ENCODE measurements at places on chromosomes 1 and 21.

DNA sequence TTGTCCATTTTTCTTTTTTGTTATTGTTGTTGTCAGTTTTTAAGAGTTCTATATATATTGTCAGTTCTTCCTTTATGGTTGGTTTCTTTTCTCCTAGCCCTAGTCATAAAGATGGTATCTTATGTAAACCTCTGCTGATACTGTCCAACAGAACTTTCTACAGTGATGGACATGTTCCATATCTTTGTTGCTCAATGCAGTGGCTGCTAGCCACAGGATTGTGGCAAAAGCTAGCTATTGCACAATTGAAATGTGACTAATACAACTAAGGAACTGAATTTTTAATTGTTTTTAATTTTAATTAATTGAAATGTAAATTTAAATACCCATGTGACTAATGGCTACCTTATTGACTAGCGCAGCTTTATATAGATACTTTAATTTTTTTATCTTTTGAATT lies 411.8 kb upstream of the PTBP2 start:
- DNase-seq, result no peak

- no peak for DNase-seq
Observed at GRCh38 chr1:173459885-173460284, 17.2 kb upstream of the PRDX6 start.

DNA sequence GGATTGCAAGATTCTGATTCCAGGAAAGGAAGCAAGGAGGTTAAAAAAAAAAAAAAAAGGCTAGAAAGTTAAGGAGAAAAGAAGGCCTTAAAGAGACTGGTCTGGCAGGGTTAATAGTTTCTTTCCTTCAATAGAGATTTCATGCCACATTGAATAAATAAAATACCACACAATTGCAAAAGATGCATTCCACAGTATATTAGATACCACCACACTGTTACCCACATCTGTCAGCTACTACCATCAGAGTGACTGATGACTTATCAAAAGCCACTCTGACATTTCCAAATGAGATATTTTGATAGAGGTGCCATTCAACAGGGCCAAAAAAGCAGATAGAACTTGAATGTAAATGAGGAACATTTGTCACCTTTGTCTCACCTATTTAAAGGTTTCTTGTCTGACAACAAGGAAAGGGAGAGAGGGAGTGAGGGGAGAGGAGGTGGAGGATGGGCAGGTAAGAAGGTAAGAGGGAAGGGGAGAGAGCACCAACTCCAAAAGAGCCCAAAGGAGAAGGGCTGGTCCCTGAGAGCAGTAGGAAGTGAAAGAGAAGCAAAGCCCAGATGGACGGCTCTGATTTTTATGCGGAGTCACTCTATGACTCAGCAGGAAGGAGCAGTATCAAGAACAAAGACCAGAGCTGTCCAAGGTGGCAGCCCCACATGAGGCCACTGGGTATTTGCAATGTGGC lies 38.3 kb downstream of the LRRN2 start:
- peak; percentile 52 for DNase-seq

- no peak for DNase-seq
Observed at GRCh38 chr1:11524465-11525150, 45.7 kb downstream of the DISP3 start.

DNA sequence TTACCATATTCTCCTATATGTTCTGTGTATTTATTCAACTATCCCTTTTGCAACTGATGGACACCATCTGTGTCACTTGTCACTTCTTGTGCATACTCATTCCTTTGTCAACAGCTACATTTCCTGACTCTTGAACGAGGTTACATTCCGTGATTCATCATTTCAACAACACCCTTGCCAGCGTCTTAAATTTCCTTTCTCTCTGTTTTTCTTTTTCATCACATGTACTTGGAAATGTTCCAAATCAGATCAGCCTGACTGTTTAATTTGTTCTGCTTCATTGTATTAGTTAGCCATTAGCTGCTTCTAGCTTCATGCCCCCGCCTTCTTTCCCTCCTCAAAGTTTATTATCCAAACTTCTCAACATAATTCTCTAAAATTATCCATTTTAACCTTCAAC lies 173.0 kb downstream of the ADGRL4 start:
- DNase-seq, result no peak

GRCh38 chr1:53968125-53968513 lies 22.0 kb downstream of the LRRC42 start:
- DNase-seq, result no peak

DNA sequence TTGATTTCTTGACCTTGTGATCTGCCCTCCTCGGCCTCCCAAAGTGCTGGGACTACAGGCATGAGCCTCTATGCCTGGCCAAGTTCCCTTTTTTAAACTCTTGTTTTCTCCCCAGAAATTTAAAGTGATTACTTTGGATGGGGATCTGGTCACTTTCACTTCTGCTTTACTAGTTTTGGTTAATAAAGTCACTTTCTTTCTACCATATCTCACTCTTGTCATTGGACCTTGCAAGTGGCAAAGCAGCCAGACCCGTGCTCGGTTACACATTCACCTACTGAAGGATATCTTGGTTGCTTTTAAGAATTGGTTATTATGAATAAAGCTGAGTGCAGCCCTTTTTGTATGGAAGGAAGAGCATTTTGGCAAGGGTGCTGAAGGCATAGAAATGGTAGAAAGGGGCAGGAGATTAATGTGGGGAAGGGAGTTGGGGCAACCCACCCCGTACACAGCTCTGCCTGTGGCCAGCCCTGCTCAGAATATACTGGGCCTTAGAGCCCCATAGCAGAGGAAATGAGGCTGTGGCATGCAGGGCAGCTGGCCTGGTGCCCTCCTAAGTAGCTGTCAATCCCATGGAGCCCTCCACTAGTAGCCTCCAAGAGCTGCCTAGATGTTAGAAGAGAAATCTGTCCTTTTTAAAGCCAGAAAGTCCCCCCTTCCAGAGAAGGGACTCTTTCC lies 40.7 kb downstream of the CD2 start:
- DNase-seq, result no peak

GRCh38 chr1:46546210-46546609 lies 5.2 kb downstream of the KNCN start:
- no peak for DNase-seq

GRCh38 chr21:34557261-34557660 lies 45.3 kb upstream of the KCNE1 start:
- DNase-seq, result no peak

DNA sequence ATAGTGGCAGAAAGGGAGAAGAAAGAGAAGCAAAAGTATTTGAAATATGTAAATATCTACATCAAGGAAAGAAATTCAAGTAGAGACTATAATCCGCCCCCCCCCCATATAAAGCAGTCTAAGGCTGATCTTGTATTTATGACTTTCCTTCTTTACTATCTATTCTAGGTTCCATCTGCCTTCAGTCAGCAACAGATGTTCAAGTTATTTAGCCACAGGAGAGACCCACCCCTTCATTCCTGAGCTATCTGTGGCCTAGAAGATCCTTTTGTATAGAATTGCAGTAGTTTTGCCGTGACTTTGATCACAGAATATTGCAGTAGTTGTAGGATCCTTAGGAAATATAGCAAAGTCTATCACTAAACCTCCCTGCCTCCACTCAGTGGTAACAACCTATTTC lies 10.7 kb upstream of the BSDC1 start:
- DNase-seq, result no peak

DNA sequence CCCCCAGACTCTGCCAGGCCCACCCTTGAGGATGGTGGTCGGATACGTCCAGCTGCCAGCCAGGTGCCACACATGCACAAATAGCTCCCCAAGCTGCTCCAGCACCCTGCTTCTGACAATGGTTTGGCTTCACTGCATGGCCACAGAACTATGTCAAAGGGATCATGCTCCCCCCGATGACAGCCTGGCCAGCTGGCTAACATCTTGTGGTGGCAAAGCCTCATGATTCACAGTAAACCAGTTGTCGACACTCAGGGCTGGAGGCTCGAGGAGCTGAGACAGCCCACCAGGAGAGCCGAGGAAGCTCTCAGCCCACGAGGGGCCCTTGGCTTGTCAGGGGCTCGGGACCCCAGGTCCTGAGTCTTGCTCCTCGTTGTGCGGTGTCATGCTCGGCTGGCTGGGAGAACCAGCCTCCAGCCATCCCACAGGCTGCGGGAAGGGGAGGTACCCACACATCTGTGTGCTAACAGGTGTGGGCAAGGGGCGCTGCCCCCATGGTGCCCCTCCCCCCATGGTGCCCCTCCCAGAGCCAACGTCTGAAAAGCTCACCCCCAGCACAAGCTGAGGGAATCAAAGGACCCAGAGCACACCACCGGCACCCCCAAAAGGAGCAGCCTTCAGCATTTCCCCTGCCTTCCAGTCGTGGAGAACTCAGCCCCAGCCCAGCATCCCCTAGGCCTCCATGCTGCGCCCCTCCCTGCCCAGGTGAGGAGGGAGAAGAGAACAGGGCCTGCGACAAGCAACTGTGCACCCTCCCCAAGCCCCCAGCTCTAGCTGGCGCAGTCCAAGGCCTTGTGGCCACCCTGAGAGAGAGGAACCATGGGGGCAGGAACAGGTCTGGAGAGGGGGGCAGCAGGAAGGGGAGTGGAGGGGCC lies 41.2 kb downstream of the KIF21B start:
- no peak for DNase-seq

DNA sequence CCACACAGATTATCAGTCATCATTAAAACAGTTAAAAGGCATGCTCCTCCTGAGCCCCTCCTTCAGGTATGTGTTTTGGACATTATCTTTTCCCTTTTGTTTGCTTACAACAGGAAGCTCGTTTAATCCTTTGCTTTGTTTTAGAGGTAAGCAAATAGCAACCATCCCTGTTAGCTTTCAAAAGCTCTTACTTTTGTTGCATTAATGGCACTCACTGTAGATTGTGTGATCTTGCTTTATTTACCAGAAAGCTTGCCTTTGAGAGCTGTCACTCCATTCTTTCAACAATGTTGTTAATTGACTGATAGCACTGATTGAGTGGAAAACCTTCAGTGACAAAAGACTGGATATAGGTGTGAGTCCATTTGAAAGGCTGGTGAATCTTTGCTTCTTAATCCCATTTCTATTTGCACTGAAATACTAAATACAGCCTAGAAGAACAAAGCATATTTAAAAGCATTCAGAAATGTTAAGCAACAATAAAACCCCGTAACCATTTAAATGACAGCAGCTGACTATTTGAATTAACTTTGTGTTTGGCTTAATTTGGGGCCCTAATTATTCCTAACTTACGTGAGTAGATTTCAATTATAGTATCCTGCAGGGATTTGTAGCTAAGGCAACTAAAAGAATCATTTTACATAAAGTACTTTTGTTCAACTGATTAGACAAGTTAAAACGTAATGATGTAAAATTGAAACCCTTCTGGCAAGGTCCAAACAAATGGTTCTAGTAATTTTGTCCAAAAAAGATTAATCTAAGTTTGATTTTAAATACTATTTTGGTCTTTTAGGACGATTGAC lies 48.3 kb downstream of the ADGRL2 start:
- DNase-seq, result no peak

DNA sequence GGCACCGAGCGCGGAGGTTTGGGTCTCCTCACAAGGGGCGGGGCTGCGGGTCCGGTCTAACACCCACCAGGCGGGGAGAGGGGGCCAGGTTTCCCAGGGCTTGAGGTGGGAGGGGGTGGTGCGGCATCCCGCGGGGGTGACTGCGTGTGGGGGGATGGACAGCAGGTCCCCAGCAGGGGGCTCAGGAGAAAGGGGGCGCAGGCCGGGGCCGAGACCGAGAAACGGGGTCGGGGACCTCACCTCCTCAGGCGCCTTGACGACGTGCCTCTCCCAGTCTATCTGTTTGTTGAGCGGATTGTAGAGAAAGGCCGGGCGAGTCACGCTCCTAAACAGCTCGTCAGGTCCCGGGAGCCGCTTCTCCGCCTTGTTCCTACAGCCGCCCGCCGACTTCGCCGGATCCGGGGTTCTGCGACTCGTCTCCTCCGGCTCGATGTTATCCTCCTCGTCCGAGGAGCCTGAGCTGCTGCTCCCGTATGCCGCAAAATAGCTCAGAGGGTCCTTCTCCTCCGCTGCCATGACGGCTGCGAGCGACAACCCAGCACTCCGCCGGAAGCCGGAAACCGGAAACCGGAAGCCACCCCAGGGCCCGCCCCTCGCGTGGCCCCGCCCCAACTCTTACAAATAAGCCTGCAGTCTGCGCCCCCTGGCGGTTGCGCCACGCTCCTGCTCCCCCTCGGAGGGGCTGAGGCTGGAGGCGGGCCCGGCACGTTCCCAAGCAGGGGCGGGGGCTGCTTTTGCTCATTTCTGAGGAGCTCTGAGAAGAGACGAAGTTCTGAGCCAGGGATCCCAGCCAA lies at the start of gene C1orf52:
Gene C1orf52 (minus strand): TSS at position 545 of the 794 bp plus-strand sequence. CDS start 29 bp downstream, at position 516.
- peak; percentile 94 for DNase-seq

DNA sequence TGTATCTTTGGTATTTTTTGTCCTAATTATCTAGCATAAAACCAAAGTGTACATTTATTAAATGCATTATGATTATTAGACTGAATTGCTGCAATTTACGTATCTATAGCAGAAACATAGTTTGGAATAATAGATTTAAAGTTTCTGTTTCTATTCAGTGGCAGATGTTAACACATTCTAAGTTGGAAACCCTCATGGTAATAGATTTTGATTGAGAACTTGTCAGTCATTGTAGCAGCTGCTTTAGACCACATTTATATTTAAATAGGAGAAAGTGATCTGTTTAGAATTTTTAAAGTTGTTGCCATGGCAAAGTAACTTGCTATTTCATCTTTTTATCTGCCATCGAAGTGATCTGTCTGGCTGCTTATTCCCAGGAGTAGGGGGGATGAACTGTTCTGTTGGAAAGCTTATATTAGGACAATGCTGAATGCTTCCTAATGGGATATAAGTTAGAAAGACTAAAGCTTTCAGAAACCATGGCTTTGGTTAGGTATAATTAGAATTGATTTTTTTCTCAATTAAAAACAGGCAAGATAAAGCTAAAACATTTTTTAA lies 61.6 kb downstream of the HS2ST1 start:
- no peak for DNase-seq

GRCh38 chr1:226255380-226255779 lies 31.9 kb downstream of the MIXL1 start:
- DNase-seq, result no peak

GRCh38 chr1:241186716-241187115 lies 170.3 kb downstream of the RGS7 start:
- no peak for DNase-seq

GRCh38 chr1:220527908-220528678 lies at the start of gene MARK1:
Gene MARK1 (plus strand): TSS chr1:220528136. CDS start chr1:220528823, 687 bp downstream.
- peak; percentile 88 for DNase-seq

GRCh38 chr1:96522927-96523326 lies 198.7 kb upstream of the PTBP2 start:
- no peak for DNase-seq

GRCh38 chr1:22825486-22826189 lies 115.0 kb downstream of the EPHB2 start:
- DNase-seq, result no peak

- DNase-seq, result no peak
Observed at GRCh38 chr1:67729872-67730271, 44.9 kb downstream of the GADD45A start.

GRCh38 chr21:46098303-46099141 lies 610 bp downstream of the COL6A2 start:
- DNase-seq, result no peak

GRCh38 chr1:230994860-230995259 lies 16.0 kb downstream of the ARV1 start:
- no peak for DNase-seq

- DNase-seq, result no peak
Observed at GRCh38 chr1:15736038-15736891, at the start of gene SLC25A34. Gene SLC25A34 (plus strand): TSS chr1:15736258. CDS start chr1:15736486, 228 bp downstream.

GRCh38 chr1:245466261-245466660 lies 311.5 kb downstream of the KIF26B start:
- DNase-seq, result peak; percentile 23

- no peak for DNase-seq
Observed at GRCh38 chr1:198121056-198121826, 35.6 kb upstream of the NEK7 start.

- no peak for DNase-seq
Observed at GRCh38 chr1:234649432-234650081, 39.6 kb upstream of the IRF2BP2 start.

GRCh38 chr1:202034683-202035462 lies 24.5 kb downstream of the ELF3 start:
- no peak for DNase-seq

Data from cerebellum (tissue), 4 donors.